T-cell (primary cell): ENCODE measurements at places on chromosomes 3 and 15. TPM values are rescaled to one million over a fixed set of nuclear protein-coding genes. Genes with fewer than 3 reads are reported as not detected.

The CCDC54 gene
- not detected for total RNA-seq

The PTH1R gene
- total RNA-seq: not detected

The DNAH12 gene
- 0.12 TPM for total RNA-seq

The LZTFL1 gene
- 8.5 TPM for total RNA-seq

The AQR gene
- 36.3 TPM for total RNA-seq

The GP9 gene
- total RNA-seq: not detected

The VGLL3 gene
- total RNA-seq: not detected

The GOLGA8J gene
- total RNA-seq: not detected

The CFAP91 gene
- total RNA-seq: 0.14 TPM

- H3K36me3 ChIP-seq: no peaks in the 10 kb centered on the region
- no peaks in the 10 kb centered on the region for H3K4me1 ChIP-seq
- H3K27ac ChIP-seq: no peak overlapping the region
- peaks cover 2% of the 10 kb centered on the region for H3K27me3 ChIP-seq
- DNase-seq: no peak
Observed at GRCh38 chr3:10806006-10806405, 10.0 kb upstream of the SLC6A11 start.

DNA sequence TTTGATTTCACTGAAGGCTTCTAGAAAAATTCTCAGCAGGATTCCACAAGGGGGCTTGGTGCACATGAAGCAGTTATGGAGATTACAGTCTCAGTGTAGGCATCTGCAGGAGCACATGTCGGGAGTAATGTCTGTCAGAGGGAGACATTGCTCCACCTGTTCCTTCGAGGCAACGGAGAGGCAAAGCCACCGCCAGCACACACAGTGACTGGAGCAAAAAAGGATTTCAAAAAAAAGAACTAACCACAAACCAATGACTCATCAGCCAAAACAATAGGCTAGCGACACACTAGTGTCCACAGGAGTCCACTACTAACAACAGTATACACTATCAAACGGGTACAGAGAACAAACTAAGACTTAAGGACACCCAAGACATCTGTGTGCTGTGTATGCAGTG lies 68.9 kb downstream of the NPTN start:
- H3K27me3 ChIP-seq: no peaks in the 10 kb centered on the region
- no peak overlapping the region for H3K27ac ChIP-seq
- H3K36me3 ChIP-seq: peaks cover 24% of the 10 kb centered on the region
- DNase-seq: no peak

DNA sequence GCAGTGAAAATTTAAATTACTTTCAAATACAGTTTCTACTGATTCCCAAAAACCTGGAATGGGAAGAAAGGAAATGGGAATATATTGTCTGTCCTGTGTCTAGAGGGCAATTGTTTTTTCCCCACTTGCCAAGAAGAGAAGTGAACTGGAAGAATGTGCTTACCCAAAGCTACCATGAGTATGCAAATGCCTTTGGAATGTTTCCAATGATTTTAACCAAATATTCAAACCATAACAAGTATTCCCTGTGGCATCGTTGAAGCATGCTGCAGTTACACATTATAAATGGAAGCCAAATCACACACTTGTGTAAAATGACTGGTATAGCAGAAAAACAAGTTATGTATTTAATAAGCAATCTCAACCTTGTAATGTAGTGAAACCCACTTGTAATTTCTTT lies 368.2 kb downstream of the GBE1 start:
- H3K27me3 ChIP-seq: no peaks in the 10 kb centered on the region
- H3K36me3 ChIP-seq: no peaks in the 10 kb centered on the region
- H3K4me3 ChIP-seq: no peak overlapping the region
- no peak for DNase-seq
- H3K27ac ChIP-seq: no peak overlapping the region

DNA sequence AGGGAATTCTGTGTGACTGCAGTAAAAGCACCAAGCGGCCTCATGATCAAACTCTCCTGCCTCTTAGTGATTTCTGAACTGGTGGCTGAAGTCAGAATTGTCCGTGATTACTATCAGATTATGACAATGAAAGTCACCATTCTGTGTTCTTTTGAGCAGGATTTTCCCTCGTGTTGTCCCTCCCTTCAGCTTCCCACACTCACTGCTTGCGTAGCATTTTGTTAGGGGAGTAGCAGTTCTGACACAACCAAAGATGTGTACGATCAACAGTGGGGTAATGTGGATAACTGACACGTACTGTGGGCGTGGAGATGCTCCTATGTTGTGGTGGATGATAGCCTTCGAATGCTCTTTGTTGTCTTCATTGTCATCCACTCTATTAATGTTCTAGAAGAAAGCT lies 67.8 kb upstream of the ICE2 start:
- no peaks in the 10 kb centered on the region for H3K27me3 ChIP-seq
- no peak overlapping the region for H3K4me3 ChIP-seq
- H3K4me1 ChIP-seq: peaks cover 40% of the 10 kb centered on the region
- H3K27ac ChIP-seq: peak overlapping the region; percentile 85
- peaks cover 9% of the 10 kb centered on the region for H3K36me3 ChIP-seq

- H3K4me1 ChIP-seq: peaks cover 13% of the 10 kb centered on the region
- H3K27me3 ChIP-seq: peaks cover 2% of the 10 kb centered on the region
- H3K4me3 ChIP-seq: no peak overlapping the region
Observed at GRCh38 chr3:126977821-126978220, 5.1 kb upstream of the PLXNA1 start.

GRCh38 chr15:79837846-79838245 lies 59.0 kb downstream of the MTHFS start:
- H3K27ac ChIP-seq: no peak overlapping the region
- peaks cover 12% of the 10 kb centered on the region for H3K36me3 ChIP-seq
- no peaks in the 10 kb centered on the region for H3K4me1 ChIP-seq
- H3K4me3 ChIP-seq: no peak overlapping the region
- no peaks in the 10 kb centered on the region for H3K27me3 ChIP-seq
- no peak for DNase-seq

- H3K36me3 ChIP-seq: no peaks in the 10 kb centered on the region
- no peak overlapping the region for H3K27ac ChIP-seq
- no peak overlapping the region for H3K4me3 ChIP-seq
- H3K27me3 ChIP-seq: no peaks in the 10 kb centered on the region
- H3K4me1 ChIP-seq: no peaks in the 10 kb centered on the region
Observed at GRCh38 chr15:47824147-47824546, 106.8 kb downstream of the SEMA6D start.

- no peaks in the 10 kb centered on the region for H3K36me3 ChIP-seq
- DNase-seq: no peak
- H3K27ac ChIP-seq: no peak overlapping the region
- no peaks in the 10 kb centered on the region for H3K27me3 ChIP-seq
- no peak overlapping the region for H3K4me3 ChIP-seq
Observed at GRCh38 chr15:83914906-83915305, 261.0 kb downstream of the ADAMTSL3 start.

- H3K36me3 ChIP-seq: no peaks in the 10 kb centered on the region
- H3K4me1 ChIP-seq: no peaks in the 10 kb centered on the region
- no peak overlapping the region for H3K4me3 ChIP-seq
- no peak for DNase-seq
- no peaks in the 10 kb centered on the region for H3K27me3 ChIP-seq
- no peak overlapping the region for H3K27ac ChIP-seq
Observed at GRCh38 chr3:118227191-118227590, 807.5 kb downstream of the IGSF11 start.

DNA sequence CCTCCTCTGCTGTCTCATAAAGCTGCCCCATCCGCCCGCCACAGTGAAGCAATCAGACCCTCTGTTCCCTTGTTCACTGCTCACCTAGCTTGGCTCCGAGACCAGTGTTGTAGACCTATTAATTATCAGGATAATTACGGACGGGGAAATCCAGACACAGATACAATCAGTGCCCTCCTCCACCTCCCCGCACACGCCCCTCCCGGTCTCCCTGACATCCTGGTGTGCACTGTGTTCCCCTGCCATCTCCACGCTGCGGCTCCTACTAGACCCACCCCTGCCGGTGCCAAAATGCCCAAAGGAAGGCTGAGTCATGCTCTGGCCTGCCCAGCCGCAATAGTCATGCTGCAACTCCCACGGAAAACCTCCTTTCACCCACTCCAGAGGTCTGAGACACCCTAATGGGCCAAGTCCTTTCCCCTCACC lies 277.3 kb upstream of the TLE3 start:
- no peak overlapping the region for H3K4me3 ChIP-seq
- H3K36me3 ChIP-seq: no peaks in the 10 kb centered on the region
- H3K27ac ChIP-seq: no peak overlapping the region
- H3K4me1 ChIP-seq: peaks cover 12% of the 10 kb centered on the region
- peaks cover 40% of the 10 kb centered on the region for H3K27me3 ChIP-seq

GRCh38 chr3:23442598-23443383 lies 239.7 kb downstream of the UBE2E2 start:
- H3K27me3 ChIP-seq: no peaks in the 10 kb centered on the region
- H3K4me3 ChIP-seq: no peak overlapping the region
- no peak for DNase-seq
- no peak overlapping the region for H3K27ac ChIP-seq
- H3K36me3 ChIP-seq: no peaks in the 10 kb centered on the region

GRCh38 chr3:29201604-29202003 lies 79.3 kb upstream of the RBMS3 start:
- no peaks in the 10 kb centered on the region for H3K4me1 ChIP-seq
- no peaks in the 10 kb centered on the region for H3K27me3 ChIP-seq
- DNase-seq: no peak
- no peak overlapping the region for H3K4me3 ChIP-seq
- no peaks in the 10 kb centered on the region for H3K36me3 ChIP-seq

GRCh38 chr3:172607305-172608121 lies 84.3 kb upstream of the TNFSF10 start:
- H3K36me3 ChIP-seq: no peaks in the 10 kb centered on the region
- DNase-seq: no peak
- H3K27ac ChIP-seq: no peak overlapping the region
- no peaks in the 10 kb centered on the region for H3K27me3 ChIP-seq
- no peak overlapping the region for H3K4me3 ChIP-seq

DNA sequence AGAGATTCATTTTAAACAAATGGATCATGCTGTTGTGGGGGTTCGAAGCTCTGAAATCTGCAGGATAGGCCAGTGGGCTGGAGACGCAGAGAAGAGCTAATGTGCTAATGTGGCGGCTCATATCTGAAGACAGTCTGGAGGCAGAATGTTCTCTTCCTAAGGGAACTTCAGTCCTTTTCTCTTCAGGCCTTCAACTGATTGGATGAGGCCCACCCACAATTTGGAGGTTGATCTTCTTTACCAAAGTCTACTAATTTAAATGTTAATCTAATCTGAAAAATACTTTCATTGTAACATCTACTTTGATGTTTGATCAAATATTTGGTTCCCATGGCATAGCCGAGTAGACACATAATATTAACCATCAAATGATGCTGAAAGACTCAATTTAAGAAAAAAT lies 940.2 kb downstream of the ROBO1 start:
- no peak overlapping the region for H3K4me3 ChIP-seq
- no peaks in the 10 kb centered on the region for H3K4me1 ChIP-seq
- H3K36me3 ChIP-seq: no peaks in the 10 kb centered on the region
- DNase-seq: no peak

- no peak overlapping the region for H3K27ac ChIP-seq
- H3K4me3 ChIP-seq: no peak overlapping the region
- H3K4me1 ChIP-seq: no peaks in the 10 kb centered on the region
Observed at GRCh38 chr3:127531821-127532220, 58.7 kb downstream of the TPRA1 start.

DNA sequence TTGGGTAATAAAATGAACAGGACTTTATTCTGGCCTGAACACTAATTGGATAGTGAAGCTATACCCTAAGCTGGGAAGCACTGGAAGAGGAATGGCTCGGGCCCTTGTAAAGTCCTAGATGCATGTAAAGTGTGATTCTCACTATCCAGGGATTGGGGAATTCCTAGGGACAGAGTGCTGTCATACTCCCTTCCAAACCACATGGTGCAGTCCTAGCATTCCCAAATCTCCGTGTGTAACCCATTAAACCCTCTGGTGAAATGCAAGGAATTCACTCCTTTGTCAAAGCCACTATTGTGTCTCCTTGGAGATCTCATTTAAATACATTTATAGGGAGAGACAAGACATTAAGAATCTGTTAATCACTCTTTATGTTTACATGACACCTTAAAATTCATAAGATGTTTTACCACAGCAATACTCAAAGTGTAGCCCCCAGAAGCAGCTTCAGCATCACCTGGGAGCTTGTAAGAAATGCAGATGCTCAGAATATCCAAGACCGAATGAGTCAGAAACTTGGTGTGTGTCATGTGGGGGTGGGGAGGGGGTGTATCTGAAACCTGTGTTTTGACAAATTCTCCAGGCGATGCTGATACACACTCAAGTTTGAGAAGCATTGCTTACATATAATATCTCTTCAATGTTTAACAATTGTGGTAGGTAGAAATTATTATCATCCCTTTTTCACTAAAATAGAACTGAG lies 121.8 kb upstream of the NPHP3 start:
- no peak for DNase-seq
- no peak overlapping the region for H3K4me3 ChIP-seq
- no peaks in the 10 kb centered on the region for H3K36me3 ChIP-seq
- no peak overlapping the region for H3K27ac ChIP-seq
- H3K27me3 ChIP-seq: peaks cover 2% of the 10 kb centered on the region
- no peaks in the 10 kb centered on the region for H3K4me1 ChIP-seq

- no peaks in the 10 kb centered on the region for H3K27me3 ChIP-seq
- H3K36me3 ChIP-seq: no peaks in the 10 kb centered on the region
- H3K4me1 ChIP-seq: peaks cover 2% of the 10 kb centered on the region
- peak overlapping the region; percentile 96 for H3K27ac ChIP-seq
- DNase-seq: no peak
- no peak overlapping the region for H3K4me3 ChIP-seq
Observed at GRCh38 chr15:45201869-45202268, 14.1 kb upstream of the SHF start.

GRCh38 chr3:40939741-40940130 lies 259.6 kb upstream of the CTNNB1 start:
- no peak for DNase-seq
- no peak overlapping the region for H3K27ac ChIP-seq
- H3K4me1 ChIP-seq: no peaks in the 10 kb centered on the region
- H3K4me3 ChIP-seq: no peak overlapping the region

DNA sequence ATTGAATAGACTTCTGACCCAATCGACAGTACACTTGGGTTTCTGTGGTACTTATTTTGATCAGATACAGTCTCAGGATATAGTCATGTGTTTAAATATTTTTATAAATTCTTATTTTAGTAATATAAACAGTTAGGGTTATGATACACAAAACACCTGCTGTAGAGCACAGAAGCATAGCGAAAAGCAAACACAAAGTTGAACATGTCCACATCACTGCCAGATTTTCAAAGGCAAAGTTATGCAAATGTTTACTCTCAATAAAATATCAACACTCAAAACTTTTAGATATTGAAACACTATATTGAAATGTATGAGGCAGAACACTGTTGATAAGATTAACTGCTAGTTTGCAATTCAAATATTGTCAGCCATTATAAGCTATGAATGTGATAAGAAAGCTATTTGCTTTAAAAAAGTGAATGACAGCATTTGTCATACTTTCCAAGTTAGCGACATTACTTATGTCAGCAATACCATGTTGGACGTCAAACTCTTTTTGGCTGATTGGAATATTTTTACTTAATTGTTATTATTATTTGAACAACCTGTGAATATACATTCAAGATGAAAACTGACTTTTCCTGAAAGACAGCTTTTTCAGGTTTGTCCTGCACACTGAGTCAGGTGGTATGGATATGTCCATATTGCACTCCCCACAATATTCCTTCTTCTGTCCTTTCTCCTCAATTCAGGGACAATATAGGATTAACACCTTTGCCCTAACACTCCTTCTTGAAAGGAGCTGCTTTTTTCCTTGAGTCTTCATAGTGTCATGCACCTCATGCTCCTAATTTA lies 367.1 kb downstream of the EPHA3 start:
- no peak overlapping the region for H3K27ac ChIP-seq
- no peaks in the 10 kb centered on the region for H3K36me3 ChIP-seq
- no peaks in the 10 kb centered on the region for H3K27me3 ChIP-seq
- no peaks in the 10 kb centered on the region for H3K4me1 ChIP-seq
- DNase-seq: no peak
